ENCODE measurements at places on chromosomes 2 and 18. TPM values are rescaled to one million over a fixed set of nuclear protein-coding genes. Genes with fewer than 3 reads are reported as not detected.

DNA sequence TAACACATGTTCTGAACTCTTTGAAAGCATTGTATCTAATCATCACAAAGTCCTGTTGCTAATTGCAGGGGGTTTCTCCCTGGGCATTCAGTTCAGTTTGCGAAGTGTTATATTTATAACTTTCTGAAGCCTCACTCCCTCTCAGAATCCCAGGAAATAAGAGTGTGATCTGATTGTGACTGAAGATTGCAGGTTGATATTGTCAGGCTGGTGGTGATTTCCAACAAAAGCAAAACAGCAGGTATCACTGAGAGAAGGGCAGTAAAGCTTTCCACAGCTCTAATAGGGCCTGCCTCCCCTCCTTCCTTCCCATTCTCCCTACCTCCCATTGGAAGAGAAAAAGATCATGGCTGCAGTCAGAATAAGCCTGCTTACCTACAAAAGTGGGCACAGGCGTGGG, 466.7 kb upstream of the FSHR start:
- no peaks in the 10 kb centered on the region for H3K27me3 ChIP-seq
- no peak overlapping the region for H3K27ac ChIP-seq
- DNase-seq, result no peak
- H3K36me3 ChIP-seq, result no peaks in the 10 kb centered on the region
- peaks cover 5% of the 10 kb centered on the region for H3K4me1 ChIP-seq

DNA sequence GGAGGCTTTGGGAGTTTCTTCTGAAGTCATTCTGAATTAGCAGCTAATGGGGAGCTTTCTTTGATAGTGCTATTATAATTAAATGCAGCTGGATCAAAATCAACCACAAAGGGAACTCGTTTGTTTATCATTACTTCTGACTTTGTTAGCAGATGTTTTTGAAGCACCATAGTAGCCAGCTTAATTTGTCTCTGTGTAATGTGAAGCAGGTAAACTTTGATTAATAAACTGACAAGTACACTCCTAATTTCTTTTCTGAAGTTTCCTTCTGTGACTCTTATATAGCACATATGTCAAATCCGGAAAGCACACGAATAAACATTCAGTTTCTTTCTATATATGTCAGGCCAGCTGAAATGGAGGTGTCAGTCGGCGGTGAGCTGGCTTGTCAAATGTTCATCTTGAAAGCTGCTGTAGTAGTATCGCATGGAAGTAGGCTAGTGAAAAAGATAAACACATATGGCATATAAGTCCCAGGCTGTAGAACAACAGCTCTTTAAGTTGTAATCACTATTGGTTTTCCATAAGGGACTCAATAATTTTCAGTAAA, 451.9 kb upstream of the ZEB2 start:
- H3K36me3 ChIP-seq, result peaks cover 5% of the 10 kb centered on the region
- H3K27ac ChIP-seq, result no peak overlapping the region
- no peak for DNase-seq
- H3K27me3 ChIP-seq, result peaks cover 5% of the 10 kb centered on the region

GRCh38 chr2:20381457-20381856, 30.8 kb upstream of the PUM2 start:
- DNase-seq, result no peak
- H3K27ac ChIP-seq, result peak overlapping the region; percentile 45
- H3K27me3 ChIP-seq, result peaks cover 4% of the 10 kb centered on the region
- peak overlapping the region; percentile 30 for H3K4me3 ChIP-seq

- H3K36me3 ChIP-seq, result peaks cover 14% of the 10 kb centered on the region
- H3K27me3 ChIP-seq, result no peaks in the 10 kb centered on the region
- H3K4me1 ChIP-seq, result peaks cover 22% of the 10 kb centered on the region
- no peak overlapping the region for H3K4me3 ChIP-seq
- no peak for DNase-seq
- H3K27ac ChIP-seq, result no peak overlapping the region
These were observed 204.6 kb downstream of the EIPR1 start for GRCh38 chr2:3173031-3173430.

GRCh38 chr18:26813043-26813442, 52.5 kb downstream of the AQP4 start:
- H3K4me3 ChIP-seq, result no peak overlapping the region
- no peaks in the 10 kb centered on the region for H3K36me3 ChIP-seq
- no peak for DNase-seq
- no peaks in the 10 kb centered on the region for H3K27me3 ChIP-seq

NT5DC4 gene
- not detected for total RNA-seq

- DNase-seq, result no peak
- no peak overlapping the region for H3K4me3 ChIP-seq
- no peaks in the 10 kb centered on the region for H3K4me1 ChIP-seq
- H3K27me3 ChIP-seq, result no peaks in the 10 kb centered on the region
- no peaks in the 10 kb centered on the region for H3K36me3 ChIP-seq
These were observed 55.1 kb upstream of the ACVR2A start for GRCh38 chr2:147789720-147790119.

DNA sequence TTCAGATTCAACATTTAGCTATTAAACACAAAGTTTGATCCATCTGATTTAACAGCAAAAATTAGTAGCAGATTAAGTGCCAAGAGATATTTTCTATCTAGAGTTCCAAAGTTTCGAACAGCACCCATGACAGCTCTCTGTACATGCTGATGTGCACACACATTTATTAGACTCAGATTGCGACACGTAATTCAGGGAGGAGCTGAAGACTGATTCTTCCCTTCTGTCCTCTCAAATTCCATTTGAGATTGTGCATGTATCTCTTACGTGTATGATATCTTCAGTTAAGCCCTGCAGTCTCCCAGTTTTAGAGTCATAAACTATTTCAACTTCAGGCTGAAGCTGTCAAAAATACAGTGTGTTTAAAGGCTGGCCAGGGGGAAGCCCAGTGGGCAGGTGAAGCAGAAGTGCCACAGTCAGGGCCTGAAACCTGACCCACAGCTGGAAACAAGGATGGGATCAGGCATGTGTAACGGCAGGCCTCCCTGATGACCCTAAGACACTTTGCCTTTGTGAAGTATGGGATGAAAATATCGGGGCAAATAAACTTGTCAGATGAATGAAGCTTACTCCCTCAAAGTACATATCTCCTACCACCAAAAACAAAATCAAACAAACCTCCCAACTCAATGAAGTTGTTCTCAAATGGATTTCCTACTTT, 30.6 kb downstream of the CYB5A start:
- peaks cover 8% of the 10 kb centered on the region for H3K4me1 ChIP-seq
- H3K27me3 ChIP-seq, result no peaks in the 10 kb centered on the region
- no peak for DNase-seq
- peak overlapping the region; percentile 48 for H3K27ac ChIP-seq
- peaks cover 23% of the 10 kb centered on the region for H3K36me3 ChIP-seq
- H3K4me3 ChIP-seq, result no peak overlapping the region

- no peak overlapping the region for H3K27ac ChIP-seq
- DNase-seq, result no peak
These were observed 67.3 kb upstream of the TEX51 start for GRCh38 chr2:126831234-126832005.

- no peaks in the 10 kb centered on the region for H3K27me3 ChIP-seq
- DNase-seq, result no peak
- H3K4me1 ChIP-seq, result no peaks in the 10 kb centered on the region
- no peaks in the 10 kb centered on the region for H3K36me3 ChIP-seq
These were observed 267.3 kb downstream of the LRATD1 start for GRCh38 chr2:14899621-14900414.

C2orf78 gene
- total RNA-seq, result not detected

GRCh38 chr2:60319031-60319547, 234.4 kb downstream of the BCL11A start:
- no peak overlapping the region for H3K4me3 ChIP-seq
- no peak for DNase-seq
- H3K27me3 ChIP-seq, result peaks cover 10% of the 10 kb centered on the region
- no peaks in the 10 kb centered on the region for H3K36me3 ChIP-seq
- no peak overlapping the region for H3K27ac ChIP-seq

PROC gene
- 8.9 TPM for total RNA-seq

- H3K36me3 ChIP-seq, result no peaks in the 10 kb centered on the region
- no peak for DNase-seq
- no peak overlapping the region for H3K4me3 ChIP-seq
- H3K4me1 ChIP-seq, result no peaks in the 10 kb centered on the region
- peaks cover 41% of the 10 kb centered on the region for H3K27me3 ChIP-seq
- H3K27ac ChIP-seq, result no peak overlapping the region
These were observed 128.7 kb upstream of the SKOR2 start for GRCh38 chr18:47380153-47380552.

MTX2 gene
- total RNA-seq, result 30.2 TPM

DNA sequence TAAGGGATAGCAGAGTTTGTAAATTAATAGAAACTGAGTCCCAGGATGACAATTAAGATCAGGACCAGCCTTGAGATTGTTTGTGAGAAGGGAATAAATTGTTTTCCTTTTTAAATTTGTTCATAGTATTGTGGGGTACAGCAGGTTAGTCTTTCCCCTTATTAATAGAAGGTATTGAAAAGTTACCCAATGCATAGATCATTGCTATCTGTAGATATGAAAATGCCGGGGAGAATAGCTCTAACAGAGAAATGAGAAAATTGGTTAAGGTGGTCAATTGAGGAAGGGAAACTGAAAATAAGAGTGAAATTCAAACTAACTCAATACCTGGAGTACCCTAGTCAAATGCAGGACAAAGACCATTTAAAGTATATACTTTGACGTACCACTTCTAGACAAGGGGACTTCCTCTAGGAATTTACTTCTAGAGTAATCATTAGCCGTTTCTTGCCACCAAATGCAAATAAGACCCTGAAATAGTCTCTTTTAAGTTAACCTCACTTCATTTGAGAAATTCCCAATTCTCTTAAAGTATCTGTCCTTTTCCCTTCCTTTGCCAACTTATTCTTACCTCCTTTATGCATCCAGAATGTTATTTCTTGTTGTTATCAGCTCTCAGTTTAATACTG, 1224.4 kb upstream of the LRRTM1 start:
- DNase-seq, result no peak
- H3K27ac ChIP-seq, result no peak overlapping the region
- H3K4me1 ChIP-seq, result no peaks in the 10 kb centered on the region
- H3K27me3 ChIP-seq, result no peaks in the 10 kb centered on the region
- no peak overlapping the region for H3K4me3 ChIP-seq

- H3K4me3 ChIP-seq, result no peak overlapping the region
- H3K4me1 ChIP-seq, result peaks cover 4% of the 10 kb centered on the region
- H3K36me3 ChIP-seq, result no peaks in the 10 kb centered on the region
- H3K27ac ChIP-seq, result no peak overlapping the region
- H3K27me3 ChIP-seq, result peaks cover 5% of the 10 kb centered on the region
These were observed 40.2 kb upstream of the LBH start for GRCh38 chr2:30191107-30191506.

DNA sequence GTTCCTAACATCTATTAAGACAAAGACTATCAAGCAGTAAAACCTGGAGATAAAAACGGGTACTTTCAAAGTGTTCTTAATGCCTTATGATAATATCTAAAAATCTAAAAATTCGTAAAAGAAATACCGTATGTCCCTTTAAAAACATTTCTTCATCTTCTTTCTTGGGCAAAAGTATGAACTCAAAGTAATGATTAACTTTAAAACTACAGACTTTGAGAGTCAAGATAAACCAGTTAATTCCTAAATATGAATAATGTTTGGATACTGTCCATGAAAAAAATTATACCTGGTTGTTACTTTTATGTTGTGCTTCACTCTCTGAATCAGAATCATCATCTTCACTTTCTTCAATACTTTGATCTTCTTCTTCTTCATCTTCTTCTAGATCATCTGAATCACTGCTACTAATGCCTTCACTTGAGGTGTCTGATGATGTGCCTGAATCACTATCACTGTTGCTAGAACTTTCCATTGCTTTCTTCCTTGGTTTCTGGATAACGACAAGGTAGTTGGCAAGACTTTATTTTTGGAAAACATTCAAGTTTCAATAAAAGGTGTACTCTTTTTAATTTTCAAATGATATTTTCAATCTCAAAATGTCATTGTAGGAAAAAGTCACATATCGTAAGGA, 152.3 kb upstream of the WDSUB1 start:
- H3K27ac ChIP-seq, result no peak overlapping the region
- no peaks in the 10 kb centered on the region for H3K27me3 ChIP-seq
- no peak overlapping the region for H3K4me3 ChIP-seq
- peaks cover 33% of the 10 kb centered on the region for H3K36me3 ChIP-seq
- H3K4me1 ChIP-seq, result no peaks in the 10 kb centered on the region

GRCh38 chr2:70620020-70620419, 66.4 kb upstream of the TGFA start:
- H3K27me3 ChIP-seq, result peaks cover 42% of the 10 kb centered on the region
- no peaks in the 10 kb centered on the region for H3K4me1 ChIP-seq
- DNase-seq, result no peak
- no peak overlapping the region for H3K4me3 ChIP-seq

SEH1L gene
- 39.1 TPM for total RNA-seq

LYPD6 gene
- 16.4 TPM for total RNA-seq

DNA sequence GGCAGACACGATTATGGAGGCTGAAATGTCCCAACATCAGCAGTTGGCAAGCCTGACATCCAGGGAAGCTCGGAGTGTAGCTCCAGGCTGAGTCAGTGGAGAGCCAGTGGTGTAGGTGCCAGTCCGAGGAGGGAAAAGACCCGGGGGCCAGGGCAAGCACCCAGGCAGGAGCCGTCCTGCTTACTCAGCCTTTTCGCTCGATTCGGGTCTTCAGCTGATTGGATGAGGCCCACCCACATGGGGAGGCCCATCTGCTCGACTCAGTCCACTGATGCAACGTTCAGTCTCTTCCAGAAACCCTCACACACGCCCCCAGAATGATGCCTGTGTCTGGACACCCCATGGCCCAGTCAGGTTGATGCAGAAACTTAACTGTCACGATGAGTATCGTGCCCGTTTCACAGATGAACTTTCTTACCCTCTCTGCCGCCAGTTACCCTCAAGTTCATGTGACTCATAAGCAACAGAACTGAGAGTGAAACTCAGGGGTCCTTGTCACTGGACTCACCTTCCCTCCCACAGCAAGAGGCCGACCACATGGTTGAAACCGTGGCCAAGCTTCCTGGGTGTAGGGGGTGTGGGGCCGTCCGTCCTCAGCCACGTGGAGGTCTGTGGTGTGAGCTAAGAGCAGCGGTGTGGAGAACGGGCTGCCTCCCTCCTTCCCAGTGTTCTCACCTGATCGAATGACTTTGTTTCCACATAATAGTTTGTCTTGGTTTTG, 197.4 kb upstream of the HDAC4 start:
- DNase-seq, result peak; percentile 52
- H3K4me1 ChIP-seq, result peaks cover 4% of the 10 kb centered on the region
- no peak overlapping the region for H3K4me3 ChIP-seq

DNA sequence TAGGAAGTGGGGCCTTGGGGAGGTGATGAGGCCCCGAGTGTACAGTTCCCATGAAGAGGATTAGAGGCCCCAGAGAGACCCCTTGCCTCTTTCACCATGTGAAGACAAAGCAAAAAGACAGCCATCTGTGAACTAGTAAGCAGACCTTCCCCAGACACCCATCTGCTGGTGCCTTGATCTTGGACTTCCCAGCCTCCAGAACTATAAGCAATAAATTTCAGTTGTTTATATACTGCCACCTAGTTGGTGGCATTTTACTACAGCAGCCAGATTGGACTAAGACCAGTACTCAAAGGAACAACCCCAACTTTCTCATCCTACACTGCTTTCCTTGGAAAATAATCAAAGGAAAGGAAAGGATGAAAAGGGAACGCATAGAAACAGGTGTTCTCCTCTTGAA, 27.9 kb upstream of the CREG2 start:
- H3K27me3 ChIP-seq, result peaks cover 57% of the 10 kb centered on the region
- no peak overlapping the region for H3K27ac ChIP-seq
- no peak overlapping the region for H3K4me3 ChIP-seq
- no peaks in the 10 kb centered on the region for H3K36me3 ChIP-seq
- no peak for DNase-seq
